ENCODE measurements at places on chromosomes 7 and 10.

DNA sequence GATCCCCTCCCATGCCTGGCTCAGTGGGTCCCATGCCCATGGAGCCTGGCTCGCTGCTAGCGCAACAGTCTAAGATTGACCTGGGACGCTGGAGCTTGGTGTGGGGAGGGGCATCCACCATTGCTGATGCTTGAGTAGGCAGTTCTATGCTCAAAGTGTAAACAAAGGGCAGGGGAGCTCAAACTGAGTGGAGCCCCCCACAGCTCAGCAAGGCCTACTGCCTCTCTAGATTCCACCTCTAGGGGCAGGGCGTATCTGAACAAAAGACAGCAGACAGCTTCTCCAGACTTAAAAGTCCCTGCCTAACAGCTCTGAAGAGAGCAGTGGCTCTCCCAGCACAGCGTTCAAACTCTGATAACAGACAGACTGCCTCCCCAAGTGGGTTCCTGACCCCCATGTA, 31.2 kb upstream of the FFAR4 start:
- H3K36me3 ChIP-seq: no peaks in the 10 kb centered on the region
- DNase-seq: no peak
- H3K4me1 ChIP-seq: no peaks in the 10 kb centered on the region
- no peak overlapping the region for H3K4me3 ChIP-seq
- no peak overlapping the region for H3K27ac ChIP-seq
- H3K27me3 ChIP-seq: no peaks in the 10 kb centered on the region

DNA sequence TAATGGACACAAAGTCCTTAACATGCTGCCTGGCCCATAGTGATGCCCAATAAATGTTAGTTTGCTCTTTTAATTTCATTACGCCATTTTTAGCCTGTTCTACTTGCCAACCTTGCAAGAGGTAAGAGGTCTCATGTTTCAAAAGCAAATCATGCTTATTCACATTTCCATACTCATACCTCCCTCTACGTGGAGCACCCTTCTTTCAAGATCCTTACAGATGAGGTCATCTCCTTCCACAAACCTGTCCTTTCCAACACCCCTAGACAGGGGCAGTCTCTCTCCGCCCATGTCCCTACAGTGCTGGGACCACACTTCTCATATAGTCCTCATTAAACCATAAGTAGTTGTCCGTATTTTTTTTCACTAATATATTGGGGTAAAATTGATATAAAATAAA, 271.3 kb downstream of the FGFR2 start:
- H3K4me1 ChIP-seq: peaks cover 4% of the 10 kb centered on the region
- no peak for DNase-seq
- no peak overlapping the region for H3K4me3 ChIP-seq
- no peaks in the 10 kb centered on the region for H3K36me3 ChIP-seq

- DNase-seq: no peak
- H3K27me3 ChIP-seq: no peaks in the 10 kb centered on the region
- H3K4me1 ChIP-seq: peaks cover 15% of the 10 kb centered on the region
- peak overlapping the region; percentile 24 for H3K27ac ChIP-seq
- H3K36me3 ChIP-seq: no peaks in the 10 kb centered on the region
These were observed 146.1 kb upstream of the FRMD4A start for GRCh38 chr10:14476641-14477407.

DNA sequence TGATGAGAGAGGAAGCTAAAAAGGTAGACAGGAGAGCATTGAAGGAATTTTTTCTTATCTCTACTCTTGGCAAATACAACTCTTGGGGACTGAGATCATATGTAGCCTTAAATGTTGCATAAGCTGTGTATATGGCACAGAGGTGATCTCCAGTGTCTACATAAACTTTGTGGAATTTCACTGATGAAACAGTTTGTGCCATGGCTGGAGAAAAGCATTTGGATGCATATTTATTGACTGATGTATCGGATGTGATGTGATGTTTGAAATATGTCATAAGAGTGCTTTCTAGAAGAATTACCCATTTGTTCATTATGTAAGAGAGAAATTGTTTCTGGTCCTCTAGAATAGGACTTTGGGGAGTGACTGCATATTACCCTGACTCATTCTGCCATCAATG, 244.9 kb upstream of the LRRTM3 start:
- no peaks in the 10 kb centered on the region for H3K27me3 ChIP-seq
- no peak overlapping the region for H3K27ac ChIP-seq
- no peak overlapping the region for H3K4me3 ChIP-seq

GRCh38 chr10:48737886-48738285, 53.2 kb downstream of the WDFY4 start:
- H3K27me3 ChIP-seq: no peaks in the 10 kb centered on the region
- H3K4me3 ChIP-seq: no peak overlapping the region
- no peaks in the 10 kb centered on the region for H3K4me1 ChIP-seq
- H3K27ac ChIP-seq: no peak overlapping the region
- DNase-seq: no peak

DNA sequence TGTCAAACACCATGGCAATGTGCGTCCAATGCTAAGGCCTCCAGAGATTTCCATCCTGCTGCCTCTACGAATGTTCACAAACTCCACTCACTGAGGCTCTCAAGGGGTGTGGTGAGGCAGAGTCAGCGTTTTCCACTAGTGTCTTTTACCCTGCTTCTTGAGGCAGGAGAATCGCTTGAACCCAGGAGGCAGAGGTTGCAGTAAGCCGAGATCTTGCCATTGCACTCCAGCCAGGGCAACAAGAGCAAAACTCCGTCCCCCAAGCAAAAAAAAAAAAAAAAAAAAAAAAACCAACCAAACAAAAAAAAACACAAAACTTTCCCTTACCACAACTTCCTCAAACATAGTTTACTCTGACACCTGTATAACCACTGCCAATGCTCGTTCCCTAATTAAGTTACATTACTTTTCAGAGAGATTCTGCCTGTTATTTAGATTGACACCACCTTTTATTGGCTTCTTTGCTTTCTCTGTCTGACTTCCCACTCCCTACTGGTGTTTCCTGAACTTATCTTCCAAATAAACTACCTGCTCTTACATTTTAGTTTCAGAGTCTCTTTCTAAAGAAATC, 102.1 kb upstream of the ZNF746 start:
- no peak overlapping the region for H3K27ac ChIP-seq
- no peak overlapping the region for H3K4me3 ChIP-seq
- no peaks in the 10 kb centered on the region for H3K4me1 ChIP-seq
- H3K27me3 ChIP-seq: no peaks in the 10 kb centered on the region
- DNase-seq: no peak

DNA sequence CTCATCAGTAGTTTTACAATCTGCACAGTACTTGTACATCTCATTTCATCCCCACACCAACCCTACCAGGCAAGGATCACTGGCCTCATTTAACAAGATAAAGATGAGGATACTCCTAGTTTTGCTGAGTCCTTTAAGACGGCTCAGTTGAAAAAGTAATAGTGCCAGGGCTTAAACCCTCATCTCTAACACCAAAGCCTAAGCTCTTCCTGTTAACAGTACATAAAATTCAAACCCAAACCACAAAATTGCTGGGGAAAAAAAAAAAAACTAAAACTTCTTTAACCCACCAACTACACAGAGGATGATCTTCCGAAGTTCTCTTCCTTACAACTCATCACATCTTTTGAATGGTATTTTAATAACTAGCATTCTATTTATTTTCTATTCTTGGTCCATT, 1.3 kb downstream of the SAR1A start:
- H3K27ac ChIP-seq: no peak overlapping the region
- H3K4me1 ChIP-seq: peaks cover 8% of the 10 kb centered on the region
- H3K4me3 ChIP-seq: no peak overlapping the region
- H3K36me3 ChIP-seq: peaks cover 3% of the 10 kb centered on the region
- no peak for DNase-seq
- no peaks in the 10 kb centered on the region for H3K27me3 ChIP-seq

DNA sequence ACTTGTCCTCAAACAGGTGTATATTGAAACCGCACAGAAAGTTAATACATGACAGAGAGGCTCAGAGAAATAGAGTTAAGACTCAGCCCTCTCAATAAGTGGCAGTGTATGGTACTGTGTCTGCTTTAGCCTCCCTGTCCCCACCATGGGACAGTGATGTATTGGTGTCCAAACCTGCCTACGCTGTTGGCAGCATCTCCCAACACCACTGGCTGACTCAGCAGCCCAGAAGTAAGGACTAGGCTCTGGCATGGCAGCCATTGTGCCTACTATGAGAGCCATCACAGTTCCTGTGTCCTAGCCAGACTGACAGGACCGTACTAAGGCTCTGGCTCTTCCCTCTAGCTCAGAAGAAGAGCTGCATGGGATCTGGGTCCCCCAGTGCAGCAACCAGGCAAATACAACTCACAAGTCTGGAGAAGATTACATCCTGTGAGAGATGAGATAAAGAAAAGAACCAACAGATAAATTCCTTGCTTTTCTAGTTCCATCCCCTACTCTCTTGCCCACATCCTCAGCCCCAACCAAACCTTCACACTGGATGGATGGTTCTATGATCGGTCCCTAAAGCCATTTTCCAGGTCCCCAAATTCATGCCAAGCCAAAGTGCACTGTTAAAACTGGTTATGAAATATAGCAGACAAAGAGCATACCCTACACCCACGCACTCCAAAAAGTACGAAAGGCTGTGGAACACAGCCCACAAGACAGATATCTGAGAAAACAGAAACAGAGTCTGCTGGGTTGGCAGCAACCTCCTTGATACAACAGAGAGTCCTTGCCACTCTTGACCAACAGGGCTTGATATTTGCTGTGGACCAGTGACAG, 44.1 kb upstream of the DMTF1 start:
- no peak for DNase-seq
- H3K36me3 ChIP-seq: no peaks in the 10 kb centered on the region
- H3K27ac ChIP-seq: no peak overlapping the region
- no peaks in the 10 kb centered on the region for H3K4me1 ChIP-seq

GRCh38 chr10:111833251-111833650, 350.3 kb downstream of the GPAM start:
- H3K27ac ChIP-seq: no peak overlapping the region
- no peaks in the 10 kb centered on the region for H3K27me3 ChIP-seq
- no peaks in the 10 kb centered on the region for H3K4me1 ChIP-seq
- DNase-seq: no peak
- H3K36me3 ChIP-seq: no peaks in the 10 kb centered on the region

DNA sequence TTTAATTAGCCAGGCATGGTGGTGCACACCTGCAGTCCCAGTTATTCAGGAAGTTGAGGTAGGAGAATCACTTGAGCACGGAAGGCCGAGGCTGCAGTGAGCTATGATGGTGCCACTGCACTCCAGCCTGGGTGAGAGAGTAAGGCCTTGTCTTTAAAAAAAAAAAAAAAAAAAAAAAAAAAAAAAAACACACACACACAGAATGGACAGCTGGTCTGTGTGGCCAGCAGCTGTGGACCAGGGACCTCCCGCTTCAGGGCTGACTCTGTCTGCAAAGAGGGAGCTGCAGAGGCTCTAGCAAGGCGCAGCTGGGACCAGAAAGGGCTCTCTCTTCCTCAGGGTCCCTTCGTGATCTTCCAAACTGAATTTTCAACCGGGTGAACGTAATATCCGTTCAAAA, 53.6 kb upstream of the DNAAF5 start:
- H3K27me3 ChIP-seq: no peaks in the 10 kb centered on the region
- no peak for DNase-seq
- no peak overlapping the region for H3K27ac ChIP-seq
- no peaks in the 10 kb centered on the region for H3K4me1 ChIP-seq

DNA sequence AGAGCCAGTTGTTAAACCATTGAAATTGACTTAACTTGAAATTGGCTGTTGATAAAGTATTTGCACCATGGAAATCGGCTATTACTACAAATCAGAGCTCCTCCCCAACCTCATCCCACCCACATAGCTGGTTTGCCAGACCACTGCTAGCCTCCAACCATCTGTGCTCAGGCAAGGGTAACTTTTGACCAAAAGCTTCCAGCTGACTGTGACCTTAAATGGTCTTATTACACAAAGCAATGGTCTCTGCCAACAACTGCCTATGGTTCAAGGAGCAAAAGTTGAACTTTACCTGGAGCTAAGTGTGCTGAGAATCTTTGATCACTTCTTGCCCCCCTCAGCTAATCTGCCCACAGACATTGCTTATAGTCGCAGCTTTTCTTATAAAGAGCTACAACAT, 48.5 kb upstream of the ADRB1 start:
- no peak for DNase-seq
- no peak overlapping the region for H3K27ac ChIP-seq
- H3K4me1 ChIP-seq: no peaks in the 10 kb centered on the region
- H3K4me3 ChIP-seq: no peak overlapping the region
- no peaks in the 10 kb centered on the region for H3K27me3 ChIP-seq

DNA sequence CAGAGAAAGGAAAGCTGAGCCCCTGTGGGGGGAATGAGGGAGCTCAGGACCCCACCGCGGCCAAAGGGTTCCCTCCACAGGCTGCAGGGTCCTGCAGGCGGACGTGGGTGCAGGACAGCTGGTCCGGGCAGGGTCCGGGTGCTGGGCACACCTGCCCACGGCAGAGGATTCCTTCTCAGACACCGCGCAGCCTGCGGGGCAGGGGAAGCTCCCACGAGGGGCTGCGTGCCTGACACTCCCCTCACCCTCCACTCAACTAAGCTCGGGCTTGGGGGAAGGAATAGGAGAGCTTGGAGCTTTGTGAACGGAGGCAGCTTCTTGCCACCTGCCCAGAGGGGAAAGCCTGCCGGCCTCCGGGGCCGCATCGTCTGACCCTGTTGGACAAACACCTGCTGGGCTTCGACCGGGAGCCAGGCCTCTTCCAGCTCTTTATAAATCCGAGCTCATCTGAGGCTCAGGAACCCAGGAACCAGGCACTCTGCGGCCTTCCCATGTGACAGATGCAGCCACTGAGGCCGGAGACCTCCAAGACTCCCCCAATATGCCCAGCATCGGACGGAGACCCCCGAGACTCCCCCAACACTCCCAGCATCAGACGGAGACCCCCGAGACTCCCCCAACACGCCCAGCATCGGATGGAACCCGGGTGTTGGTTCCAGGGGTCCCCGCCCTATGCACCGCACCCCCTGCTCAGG, 97.3 kb downstream of the PDGFA start:
- H3K4me3 ChIP-seq: no peak overlapping the region
- DNase-seq: no peak
- no peaks in the 10 kb centered on the region for H3K4me1 ChIP-seq
- H3K36me3 ChIP-seq: no peaks in the 10 kb centered on the region

GRCh38 chr10:122388287-122388997, 13.9 kb downstream of the PLEKHA1 start:
- no peaks in the 10 kb centered on the region for H3K36me3 ChIP-seq
- no peaks in the 10 kb centered on the region for H3K27me3 ChIP-seq
- no peaks in the 10 kb centered on the region for H3K4me1 ChIP-seq
- no peak overlapping the region for H3K27ac ChIP-seq
- DNase-seq: no peak
- no peak overlapping the region for H3K4me3 ChIP-seq

DNA sequence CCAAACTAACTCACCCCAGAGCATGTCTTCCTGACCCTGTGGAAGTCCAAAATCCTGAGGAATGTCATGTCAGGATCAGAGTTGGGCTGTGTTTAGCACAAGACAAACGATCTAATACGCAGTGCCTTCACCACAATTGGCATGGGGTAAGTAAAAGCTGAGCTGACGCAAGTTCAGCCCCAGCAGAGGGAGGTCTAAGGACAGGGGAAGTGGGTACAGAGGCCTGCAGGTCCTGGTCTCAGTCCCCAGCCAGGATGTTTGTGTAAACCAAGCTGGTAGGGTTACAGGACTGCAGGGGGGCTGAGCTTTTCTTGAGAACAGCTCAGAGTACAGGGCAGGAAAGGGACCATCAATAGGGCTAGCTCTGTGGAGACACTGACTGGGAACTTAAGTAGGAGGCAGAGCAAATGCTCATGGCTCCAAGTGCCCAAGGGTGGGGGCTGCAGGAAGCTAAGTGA, 5.3 kb upstream of the KCNIP2 start:
- peaks cover 2% of the 10 kb centered on the region for H3K36me3 ChIP-seq
- H3K4me1 ChIP-seq: no peaks in the 10 kb centered on the region
- no peak overlapping the region for H3K27ac ChIP-seq
- no peak for DNase-seq
- H3K4me3 ChIP-seq: no peak overlapping the region

GRCh38 chr10:28505359-28505959, 27.5 kb upstream of the WAC start:
- H3K36me3 ChIP-seq: no peaks in the 10 kb centered on the region
- no peak overlapping the region for H3K4me3 ChIP-seq
- H3K27me3 ChIP-seq: no peaks in the 10 kb centered on the region
